Neural crest cell (in vitro differentiated cells): ENCODE measurements at places on chromosomes 16 and 17. TPM values are rescaled to one million over a fixed set of nuclear protein-coding genes. Genes with fewer than 3 reads are reported as not detected.

PLLP gene
- total RNA-seq: 0.79 and 0.84 TPM in 2 replicates

DNA sequence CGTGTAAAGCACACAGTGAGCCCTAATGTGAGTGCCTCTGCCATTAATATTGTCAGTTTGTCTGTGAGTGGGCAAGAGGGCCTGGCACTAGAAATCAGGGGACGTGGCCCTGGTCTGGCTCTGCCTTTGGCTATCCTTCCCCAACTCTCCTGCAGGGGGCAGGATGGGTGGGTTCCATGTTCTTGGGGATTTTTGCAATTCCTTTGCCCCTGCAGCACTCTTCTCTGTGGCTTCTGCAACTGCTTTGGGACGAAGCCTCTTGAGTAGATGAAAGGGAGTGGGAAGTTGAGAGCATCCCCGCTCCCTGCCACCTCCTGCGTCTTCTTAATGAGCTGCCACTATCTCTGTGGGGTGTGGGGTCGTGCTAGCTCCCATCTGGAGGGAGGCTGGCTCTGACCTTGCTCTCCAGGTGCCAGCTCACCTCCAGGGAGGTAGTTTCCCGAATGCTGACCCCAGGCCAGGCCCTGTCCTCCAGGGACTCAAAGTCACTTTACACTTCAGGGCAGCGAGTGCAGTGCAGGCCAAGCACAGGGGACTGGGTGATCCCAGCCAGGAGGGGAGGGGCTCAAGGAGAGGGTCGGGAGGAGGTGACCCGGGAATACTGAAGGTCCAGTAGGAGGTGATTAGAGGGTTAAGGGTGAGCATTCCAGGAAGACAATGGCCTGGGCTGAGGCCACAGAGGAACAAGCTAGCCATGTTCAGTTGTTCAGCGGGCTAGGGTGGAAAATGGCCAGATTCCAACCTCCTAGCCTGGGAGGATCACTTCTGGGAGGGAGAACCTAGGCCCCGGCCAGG is 121.0 kb upstream of the NLRP1 start:
- DNase-seq: peak; percentile 49

MYCBPAP gene
- 1.2 and 1.7 TPM in 2 replicates for total RNA-seq

GP1BA gene
- total RNA-seq: not detected in 2 replicates

DNA sequence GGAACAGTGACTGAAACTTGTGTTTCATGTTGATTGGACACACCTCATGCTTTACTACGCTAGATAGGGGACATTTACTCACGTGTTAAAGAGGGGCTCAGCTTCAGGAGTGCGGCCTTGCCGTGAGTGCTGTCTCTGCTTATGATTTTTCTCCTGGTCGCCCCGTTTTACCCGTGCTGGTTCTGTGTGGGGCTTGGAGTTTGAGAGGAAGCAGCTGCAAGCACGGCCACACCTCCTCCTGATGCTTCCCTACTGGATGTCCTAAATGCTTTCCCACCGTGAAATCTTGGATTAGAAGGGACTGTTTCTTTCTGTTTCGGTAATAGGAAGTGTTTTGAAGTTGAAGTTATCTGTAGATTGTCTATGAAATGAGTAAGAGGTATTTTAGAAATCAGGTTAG is 54.0 kb upstream of the ZNF750 start:
- DNase-seq: no peak

- DNase-seq: no peak
These were observed 392.2 kb downstream of the CPPED1 start for GRCh38 chr16:12411516-12411915.

- DNase-seq: no peak
These were observed 604.7 kb upstream of the SOX9 start for GRCh38 chr17:71516149-71516548.

DNA sequence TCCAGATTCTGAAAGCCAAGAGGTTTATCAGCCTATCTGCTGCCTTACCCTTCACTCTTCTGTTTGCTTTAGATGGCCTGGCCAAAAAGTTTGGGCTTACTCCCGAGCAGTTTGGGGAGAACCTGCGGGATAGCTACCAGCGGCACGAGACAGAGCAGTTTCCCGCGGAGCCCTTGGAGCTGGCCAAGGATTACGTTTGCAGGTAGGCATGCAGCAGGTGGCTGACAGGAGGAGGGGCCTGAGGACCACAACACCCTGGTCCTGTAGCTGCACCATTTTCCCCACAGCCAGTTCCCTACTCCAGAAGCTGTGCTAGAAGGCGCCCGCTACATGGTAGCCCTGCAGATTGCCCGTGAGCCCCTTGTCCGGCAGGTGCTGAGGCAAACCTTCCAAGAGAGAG is 20.6 kb downstream of the SUPT6H start:
- DNase-seq: no peak

MRC2 gene
- total RNA-seq: 28.2 and 30.7 TPM in 2 replicates

DNA sequence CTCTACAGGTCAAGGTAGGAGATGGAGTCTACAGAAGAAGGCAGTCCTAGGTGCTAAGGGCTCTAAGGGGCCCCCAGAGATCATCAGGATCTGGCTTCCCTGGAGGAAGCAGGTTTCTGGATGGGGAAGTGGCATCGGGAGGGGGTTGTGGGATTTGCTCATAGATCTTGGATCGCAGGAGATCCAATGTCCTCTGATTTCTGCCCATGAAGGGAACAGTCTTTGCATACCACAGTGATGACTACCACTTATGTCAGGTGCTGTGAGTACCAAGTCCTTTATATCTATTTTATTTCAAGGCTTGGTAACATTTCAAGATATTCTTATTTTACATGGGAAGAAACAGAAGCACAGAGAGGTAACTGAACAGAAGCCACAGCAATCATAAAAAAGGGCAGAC is 164.0 kb downstream of the RGS9 start:
- DNase-seq: no peak

DNA sequence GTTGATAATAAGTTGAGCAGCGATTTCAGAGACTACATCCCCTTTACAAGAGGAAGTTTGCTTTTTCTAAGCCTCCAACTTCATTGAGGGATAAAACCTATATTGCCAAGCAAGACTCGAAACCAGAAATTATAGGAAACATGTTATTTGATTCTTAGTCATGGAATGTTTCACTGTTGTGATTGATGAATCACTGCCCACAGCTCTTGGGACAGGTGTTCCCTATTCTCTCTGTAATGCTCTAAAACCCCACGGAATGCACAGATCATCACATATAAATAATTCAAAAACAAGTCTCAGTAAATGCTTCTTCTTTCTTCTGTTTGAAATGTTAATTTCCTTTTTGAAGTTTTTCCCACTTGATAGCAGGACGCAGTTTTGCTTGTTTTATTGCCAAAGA is 809.5 kb upstream of the GOT2 start:
- no peak for DNase-seq

C17orf78 gene
- total RNA-seq: not detected in 2 replicates

GRCh38 chr17:27549251-27549893 is 81.6 kb upstream of the LGALS9 start:
- no peak for DNase-seq

- DNase-seq: no peak
These were observed 41.5 kb upstream of the ZFHX3 start for GRCh38 chr16:73089420-73089819.

DNA sequence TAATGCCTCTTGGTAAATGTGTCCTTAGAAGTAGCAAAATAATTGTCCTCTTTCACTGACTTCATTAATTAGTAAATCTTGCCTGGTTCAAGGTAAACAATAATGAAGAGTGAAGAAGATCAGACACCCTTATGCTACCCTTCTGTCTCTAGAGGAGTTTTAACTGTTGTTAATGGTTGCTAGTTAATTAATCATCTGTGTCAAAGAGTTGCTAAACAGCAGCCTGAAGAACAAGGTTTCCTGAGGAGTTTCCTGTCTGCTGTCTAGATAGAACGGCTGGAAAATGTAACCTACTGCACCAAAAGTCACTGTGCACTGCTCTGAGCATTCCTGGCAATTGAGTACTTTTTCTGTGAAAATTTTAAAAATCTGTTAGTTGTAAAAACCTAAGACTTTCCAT is 131.3 kb downstream of the NLK start:
- DNase-seq: no peak

GRCh38 chr16:71610447-71610846 is 15.5 kb upstream of the MARVELD3 start:
- no peak for DNase-seq

C17orf100 gene
- 3.2 and 3.7 TPM in 2 replicates for total RNA-seq

GRCh38 chr17:78391843-78392242 is 13.4 kb downstream of the PGS1 start:
- DNase-seq: no peak

DNA sequence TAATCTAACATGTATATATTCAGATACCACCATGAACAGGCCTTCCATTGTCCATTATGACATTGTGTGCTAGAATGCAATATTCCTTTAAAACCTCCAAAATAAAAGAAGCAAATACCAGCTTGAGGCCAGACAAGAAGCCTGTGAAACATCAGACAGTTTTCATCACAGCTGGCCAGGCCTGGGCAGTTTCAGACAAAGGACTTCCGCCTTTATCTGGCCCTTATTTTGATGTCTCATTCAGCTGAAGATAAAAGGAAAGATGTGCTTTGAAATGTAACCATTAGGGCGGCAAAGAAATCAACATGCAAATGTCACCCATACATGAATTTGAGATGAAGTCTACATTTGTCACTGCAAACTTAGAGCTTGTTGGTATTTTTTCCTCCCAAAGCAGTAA is 737.5 kb downstream of the KCNJ2 start:
- peak; percentile 18 for DNase-seq

CACNA1H gene
- 10.7 and 13.2 TPM in 2 replicates for total RNA-seq

MYH1 gene
- total RNA-seq: not detected in 2 replicates

GRCh38 chr16:84177741-84178073 is 9.2 kb downstream of the TAF1C start:
- DNase-seq: no peak

DNA sequence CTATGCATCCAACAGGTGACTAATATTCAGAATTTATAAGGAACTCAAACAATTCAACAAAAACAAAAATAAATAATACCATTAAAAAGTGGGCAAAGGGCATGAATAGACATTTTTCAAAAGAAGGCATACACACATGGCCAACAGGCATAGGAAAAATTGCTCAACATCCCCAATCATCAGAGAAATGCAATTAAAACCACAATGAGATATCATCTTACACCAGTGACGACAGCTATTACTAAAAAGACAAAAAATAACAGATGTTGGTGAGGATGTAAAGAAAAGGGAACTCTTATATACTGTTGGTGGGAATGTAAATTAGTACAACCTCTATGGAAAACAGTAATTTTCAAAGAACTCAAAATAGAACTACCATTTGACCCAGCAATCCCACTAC is 250.4 kb upstream of the N4BP1 start:
- DNase-seq: no peak

GRCh38 chr17:4074831-4075495 is 67.9 kb downstream of the ZZEF1 start:
- no peak for DNase-seq

DPEP3 gene
- total RNA-seq: not detected in 2 replicates

HIC1 gene
- total RNA-seq: 0.37 and 0.82 TPM in 2 replicates

DNA sequence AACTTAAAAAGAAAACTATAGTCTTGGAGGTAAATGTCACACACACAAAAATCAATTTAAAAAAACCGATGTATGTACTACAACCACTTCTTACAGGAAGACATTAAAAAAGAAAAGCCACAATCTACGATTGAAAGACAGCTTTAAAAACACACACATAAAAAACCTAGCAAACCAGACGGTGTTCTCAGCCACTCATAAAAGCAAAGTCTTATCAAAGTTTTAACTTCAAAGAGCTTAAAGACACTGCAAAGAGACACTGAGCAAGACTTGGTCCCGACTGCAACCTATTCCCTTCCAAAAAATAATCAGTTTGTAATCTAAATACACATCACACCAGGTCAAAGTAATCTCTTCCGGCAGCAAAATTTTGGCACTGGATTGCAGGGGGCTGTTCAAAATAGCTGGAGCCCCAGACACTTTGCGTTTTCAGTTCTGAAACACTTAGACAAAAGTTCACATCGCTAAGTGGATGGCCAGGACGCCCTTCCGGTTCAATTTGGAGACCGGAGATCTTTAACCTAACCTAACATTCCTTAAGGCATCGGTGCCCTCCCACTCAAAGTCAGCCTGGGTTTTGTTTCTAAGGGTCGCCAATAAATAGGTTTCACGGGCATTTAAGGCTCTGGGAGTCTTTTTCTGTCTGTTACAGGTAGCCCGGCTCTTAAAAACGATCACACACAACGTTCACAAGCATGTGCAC is 2.6 kb downstream of the ZCCHC14 start:
- no peak for DNase-seq

TBC1D26 gene
- total RNA-seq: 1.9 and 3.0 TPM in 2 replicates

- DNase-seq: no peak
These were observed 218.0 kb downstream of the NTN1 start for GRCh38 chr17:9239246-9239792.

DNA sequence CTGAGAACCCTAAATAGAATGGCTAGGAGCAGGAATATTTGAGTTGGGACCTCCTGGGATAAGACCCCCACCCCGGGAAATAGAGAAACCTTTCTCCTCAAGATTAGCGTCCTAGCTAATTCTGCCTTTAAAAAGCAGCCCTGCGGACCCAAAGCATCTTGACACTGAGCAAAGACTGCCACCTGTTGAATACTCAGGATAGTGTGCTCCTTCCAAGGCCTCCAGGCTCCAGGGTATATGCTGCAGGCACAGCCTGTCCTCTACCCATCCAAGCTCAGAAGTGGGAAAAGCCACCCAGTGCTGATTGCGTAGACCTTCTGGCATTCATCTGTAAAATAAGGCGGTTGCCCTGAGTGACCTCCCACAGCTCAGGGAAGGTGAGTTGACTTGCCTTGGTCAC is 456.2 kb upstream of the DYNLRB2 start:
- DNase-seq: peak; percentile 28

GRCh38 chr17:35982409-35983191 is 1.3 kb upstream of the CCL16 start:
- DNase-seq: no peak

WNT3 gene
- total RNA-seq: 8.4 and 9.3 TPM in 2 replicates

DNA sequence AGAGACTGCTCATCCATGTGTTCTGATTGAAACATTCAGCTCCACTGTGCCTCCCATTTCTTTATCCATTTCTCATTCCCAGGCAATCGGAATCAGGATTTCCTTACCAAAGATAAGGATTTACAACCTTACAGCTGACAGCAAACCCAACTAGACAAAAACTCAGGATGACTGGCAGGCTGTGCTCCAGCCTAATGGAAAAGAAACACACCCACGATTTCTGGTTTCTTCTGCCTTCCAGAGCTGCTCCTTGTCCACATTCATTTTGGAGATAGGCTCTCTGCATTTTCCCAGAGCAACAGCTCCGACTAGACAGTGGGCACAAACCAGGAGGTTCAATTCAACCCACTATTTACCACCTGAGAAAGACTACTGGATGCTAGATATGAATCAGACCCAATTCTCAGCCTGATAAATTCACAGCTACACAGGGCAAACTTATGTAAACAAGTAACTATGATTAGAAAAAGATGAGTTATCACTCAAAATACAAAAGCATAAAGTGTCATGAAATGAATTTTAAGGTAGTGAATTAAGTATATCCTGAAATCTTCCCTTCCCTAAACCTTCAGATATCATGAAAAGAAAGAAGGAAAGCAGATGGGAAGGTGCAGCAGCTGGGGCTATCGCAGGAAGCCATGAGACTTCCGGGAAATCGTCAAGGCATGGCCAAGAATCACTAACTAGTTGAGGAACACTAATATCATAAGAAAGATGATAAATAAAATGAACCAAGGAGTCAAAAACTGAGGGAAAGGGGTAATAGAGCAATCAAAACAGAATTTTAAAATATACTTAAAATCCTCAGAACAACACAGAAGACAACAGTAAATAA is 44.8 kb upstream of the CLEC18B start:
- DNase-seq: no peak

IL17C gene
- total RNA-seq: 0.23 TPM in 1 of 2 replicates, not detected in the other
